ENCODE measurements at places on chromosomes 4 and X. TPM values are rescaled to one million over a fixed set of nuclear protein-coding genes. Genes with fewer than 3 reads are reported as not detected.

DNA sequence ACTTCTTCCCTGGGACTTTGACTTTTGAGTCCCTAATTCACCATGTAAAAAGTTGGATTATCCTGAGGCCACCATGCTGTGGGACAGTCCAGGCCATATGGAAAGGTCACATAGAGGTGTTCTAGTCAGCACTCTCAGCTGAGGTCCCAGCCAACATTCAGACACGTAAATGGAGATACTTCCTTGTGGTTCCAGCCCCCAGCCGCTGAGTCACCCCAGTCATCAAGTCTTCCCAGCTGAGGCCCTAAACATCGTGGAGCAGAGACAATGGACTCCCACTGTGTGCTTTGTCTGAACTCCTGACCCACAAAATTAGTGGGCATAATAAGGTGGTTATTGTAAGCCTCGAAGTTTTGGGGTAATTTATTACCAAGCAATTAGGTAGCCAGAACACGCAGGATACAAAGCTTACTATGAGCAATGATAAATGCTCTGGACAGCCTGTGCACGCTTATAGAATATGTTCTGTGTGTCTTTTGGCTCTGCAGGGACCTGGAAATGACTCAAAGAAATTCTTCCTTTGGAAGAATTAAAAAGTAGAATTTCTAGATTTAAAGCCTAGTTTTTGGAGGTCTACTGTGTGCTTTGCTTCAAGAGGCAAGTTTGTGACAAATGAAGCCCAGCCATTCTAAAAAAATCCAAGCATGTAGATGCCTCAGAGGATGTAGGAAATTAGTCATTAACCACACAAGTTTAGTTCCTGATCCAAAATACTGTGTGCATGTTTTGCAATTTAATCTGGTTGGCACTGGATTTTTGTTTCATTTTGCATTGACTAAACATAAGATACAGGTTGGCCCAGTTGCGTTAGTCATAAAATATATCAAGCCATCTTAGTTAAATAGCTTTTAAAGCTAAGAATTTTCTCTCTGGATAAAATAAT, 33.2 kb upstream of the SLC9A7 start:
- H3K36me3 ChIP-seq, result no peaks in the 10 kb centered on the region
- no peaks in the 10 kb centered on the region for H3K27me3 ChIP-seq
- DNase-seq, result no peak
- H3K4me1 ChIP-seq, result peaks cover 19% of the 10 kb centered on the region
- H3K4me3 ChIP-seq, result peak overlapping the region; percentile 65
- H3K27ac ChIP-seq, result peak overlapping the region; percentile 69

The DIPK2B gene
- polyA plus RNA-seq, result not detected

- peaks cover 14% of the 10 kb centered on the region for H3K4me1 ChIP-seq
- no peak overlapping the region for H3K27ac ChIP-seq
- no peaks in the 10 kb centered on the region for H3K36me3 ChIP-seq
- peaks cover 5% of the 10 kb centered on the region for H3K27me3 ChIP-seq
Measured at GRCh38 chrX:16136080-16136479, 12.7 kb downstream of the GRPR start.

GRCh38 chrX:80808881-80809411, 731 bp downstream of the BRWD3 start:
- H3K27ac ChIP-seq, result peak overlapping the region; percentile 97
- no peaks in the 10 kb centered on the region for H3K36me3 ChIP-seq
- DNase-seq, result peak; percentile 18
- H3K4me1 ChIP-seq, result peaks cover 8% of the 10 kb centered on the region
- no peaks in the 10 kb centered on the region for H3K27me3 ChIP-seq

GRCh38 chr4:73735231-73735630, 5.1 kb upstream of the CXCL8 start:
- H3K36me3 ChIP-seq, result no peaks in the 10 kb centered on the region
- no peaks in the 10 kb centered on the region for H3K4me1 ChIP-seq
- no peak overlapping the region for H3K4me3 ChIP-seq
- H3K27me3 ChIP-seq, result peaks cover 8% of the 10 kb centered on the region
- H3K27ac ChIP-seq, result no peak overlapping the region

The CCSER1 gene
- not detected for polyA plus RNA-seq

The SH3RF1 gene
- 0.80 TPM for polyA plus RNA-seq

DNA sequence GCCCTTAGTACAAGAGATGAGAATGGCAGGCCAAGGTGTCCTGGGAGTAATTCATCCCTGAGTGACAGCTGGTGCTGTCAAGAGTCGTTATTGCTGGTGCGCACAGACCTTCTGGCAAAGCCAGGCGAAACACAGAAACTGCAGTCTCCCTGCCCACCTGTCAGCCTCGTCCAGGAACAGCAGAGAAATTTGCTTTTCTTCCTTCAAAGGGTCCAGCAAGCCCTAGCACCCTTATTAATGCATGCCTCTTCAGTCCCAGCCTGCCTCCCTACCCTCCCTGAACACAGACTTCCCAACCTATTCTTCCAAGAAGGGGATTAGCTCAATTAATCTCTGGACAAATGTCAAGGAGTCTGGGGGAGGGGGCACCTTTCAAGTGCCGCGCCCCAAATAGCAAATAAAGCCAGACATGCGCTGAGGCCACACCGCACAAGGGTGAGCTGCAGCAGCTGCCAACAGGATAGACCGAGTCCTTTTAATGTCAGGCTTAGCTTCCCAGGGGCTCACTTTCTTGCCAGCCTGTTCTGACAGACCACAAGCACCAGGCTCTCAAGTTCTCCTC, 250.7 kb upstream of the RASGEF1B start:
- no peaks in the 10 kb centered on the region for H3K27me3 ChIP-seq
- H3K36me3 ChIP-seq, result no peaks in the 10 kb centered on the region
- H3K4me3 ChIP-seq, result no peak overlapping the region
- DNase-seq, result no peak

DNA sequence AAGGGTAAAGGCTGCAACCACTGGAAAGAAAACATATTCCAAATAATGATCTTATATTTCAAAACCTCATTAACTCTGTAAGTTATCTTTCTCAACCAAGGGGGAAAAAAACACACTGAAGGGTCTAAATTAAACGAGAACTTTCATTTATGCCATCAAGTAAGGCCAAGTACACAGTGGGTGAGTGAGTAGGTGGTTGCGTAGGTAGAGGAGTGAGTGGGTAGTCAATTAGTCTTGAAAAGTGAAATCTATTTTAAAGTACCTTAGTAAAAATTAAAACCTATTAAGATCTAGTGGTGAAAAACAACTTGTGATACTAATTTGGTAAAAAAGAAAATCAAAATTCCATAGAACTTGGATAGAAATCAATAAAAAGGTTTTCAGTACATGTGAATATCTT, 3.5 kb downstream of the CASK start:
- no peak for DNase-seq
- H3K27ac ChIP-seq, result no peak overlapping the region
- H3K27me3 ChIP-seq, result no peaks in the 10 kb centered on the region
- no peaks in the 10 kb centered on the region for H3K36me3 ChIP-seq
- H3K4me3 ChIP-seq, result no peak overlapping the region

The KLB gene
- polyA plus RNA-seq, result 0.10 TPM

- H3K27ac ChIP-seq, result no peak overlapping the region
- H3K4me1 ChIP-seq, result peaks cover 3% of the 10 kb centered on the region
- no peaks in the 10 kb centered on the region for H3K27me3 ChIP-seq
Measured at GRCh38 chr4:109046471-109047201, 255.8 kb downstream of the COL25A1 start.

The AFF2 gene
- not detected for polyA plus RNA-seq

DNA sequence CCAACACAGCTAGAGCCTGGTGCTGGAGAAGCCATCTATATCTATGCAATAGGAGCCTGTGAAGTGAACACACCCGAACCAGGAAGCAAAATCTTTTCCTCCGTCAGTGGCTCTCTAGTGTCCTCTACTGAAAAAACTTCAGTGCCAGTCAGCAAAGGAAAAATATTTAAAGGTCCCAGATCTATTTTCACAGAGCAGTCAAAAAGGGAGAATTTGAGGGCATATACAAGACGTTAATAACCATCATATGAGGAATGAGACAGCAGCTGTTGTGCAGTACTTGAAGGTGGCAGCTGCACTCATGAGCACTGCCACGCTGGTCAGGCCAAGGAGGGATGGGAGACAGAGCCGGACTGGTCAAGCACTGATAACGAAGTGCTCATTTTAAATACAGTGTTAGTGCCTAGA, 14.4 kb downstream of the MCUB start:
- H3K36me3 ChIP-seq, result peaks cover 17% of the 10 kb centered on the region
- DNase-seq, result no peak
- peak overlapping the region; percentile 7 for H3K4me3 ChIP-seq
- no peaks in the 10 kb centered on the region for H3K27me3 ChIP-seq

DNA sequence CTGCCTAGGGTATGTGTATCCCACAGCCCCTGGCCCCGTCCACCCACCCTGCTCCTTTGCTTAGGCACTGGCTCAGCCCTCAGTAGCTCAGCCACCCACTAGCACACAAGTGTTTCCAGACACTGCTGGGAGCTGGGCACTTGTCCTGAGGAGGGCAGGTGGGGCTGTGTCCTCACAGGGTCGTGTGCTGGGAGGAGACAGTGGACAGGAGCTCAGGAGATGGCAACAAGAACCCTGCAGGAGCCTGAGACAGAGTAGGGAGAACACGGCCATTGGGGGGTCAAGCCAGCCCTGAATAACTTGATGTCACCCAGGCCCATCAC, 5.5 kb upstream of the CPLX1 start:
- no peaks in the 10 kb centered on the region for H3K36me3 ChIP-seq
- DNase-seq, result no peak
- H3K27ac ChIP-seq, result peak overlapping the region; percentile 70
- H3K4me1 ChIP-seq, result peaks cover 10% of the 10 kb centered on the region
- H3K27me3 ChIP-seq, result peaks cover 9% of the 10 kb centered on the region
- H3K4me3 ChIP-seq, result no peak overlapping the region

DNA sequence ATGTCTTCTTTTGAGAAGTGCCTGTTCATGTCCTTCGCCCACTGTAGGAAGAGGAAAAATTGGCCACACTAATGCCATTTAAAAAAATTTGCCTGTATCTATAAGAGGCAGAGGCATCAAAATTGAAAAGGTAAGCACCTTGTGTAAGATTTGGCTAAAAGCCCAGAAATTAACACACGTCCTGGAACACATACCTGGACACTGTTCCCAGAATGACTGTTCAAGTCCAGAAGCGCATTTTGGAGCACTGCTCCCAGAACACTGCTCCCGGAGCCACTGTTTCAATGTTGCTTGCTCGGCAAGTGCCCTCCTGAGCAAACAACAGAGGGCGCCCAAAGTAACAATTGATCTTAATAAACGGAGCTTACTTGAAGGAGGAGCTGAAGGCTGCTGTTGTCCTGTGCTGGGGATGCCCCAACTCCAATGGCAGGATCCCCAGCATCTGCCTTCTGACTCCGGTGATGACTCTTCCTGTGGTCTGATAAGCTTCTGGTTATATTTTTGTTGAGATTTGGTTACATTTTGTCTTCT, 1958.6 kb downstream of the C4orf33 start:
- H3K36me3 ChIP-seq, result no peaks in the 10 kb centered on the region
- no peaks in the 10 kb centered on the region for H3K27me3 ChIP-seq
- H3K27ac ChIP-seq, result no peak overlapping the region
- DNase-seq, result no peak

GRCh38 chrX:103360092-103360491, 3.8 kb downstream of the TCEAL9 start:
- H3K36me3 ChIP-seq, result peaks cover 8% of the 10 kb centered on the region
- no peak overlapping the region for H3K27ac ChIP-seq
- H3K4me3 ChIP-seq, result no peak overlapping the region
- DNase-seq, result no peak
- peaks cover 19% of the 10 kb centered on the region for H3K4me1 ChIP-seq
- H3K27me3 ChIP-seq, result peaks cover 11% of the 10 kb centered on the region

DNA sequence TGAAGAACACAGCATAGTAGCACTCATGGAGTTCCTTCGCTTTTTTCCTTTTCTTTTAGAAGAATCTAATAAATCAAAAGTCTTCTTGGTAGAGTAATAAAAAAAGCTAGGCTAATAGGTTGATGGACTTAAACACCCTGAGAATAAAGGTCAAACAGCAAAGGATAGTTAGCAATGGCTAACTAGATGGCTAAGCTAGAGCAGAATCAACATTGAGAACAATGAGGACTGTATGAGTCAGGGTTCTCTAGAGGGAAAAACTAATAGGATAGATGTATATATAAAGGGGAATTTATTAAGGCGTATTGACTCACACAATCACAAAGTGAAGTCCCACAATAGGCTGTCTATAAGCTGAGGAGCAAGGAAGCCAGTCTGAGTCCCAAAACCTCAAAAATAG, 550.9 kb downstream of the GLUD2 start:
- H3K27ac ChIP-seq, result no peak overlapping the region
- no peak for DNase-seq
- H3K27me3 ChIP-seq, result no peaks in the 10 kb centered on the region
- no peaks in the 10 kb centered on the region for H3K4me1 ChIP-seq
- H3K36me3 ChIP-seq, result no peaks in the 10 kb centered on the region

The GUCY1B1 gene
- polyA plus RNA-seq, result 1.6 TPM

- H3K27ac ChIP-seq, result peak overlapping the region; percentile 61
- DNase-seq, result no peak
- H3K36me3 ChIP-seq, result peaks cover 7% of the 10 kb centered on the region
- H3K4me1 ChIP-seq, result peaks cover 32% of the 10 kb centered on the region
- no peaks in the 10 kb centered on the region for H3K27me3 ChIP-seq
Measured at GRCh38 chr4:2624782-2625530, 88.5 kb downstream of the FAM193A start.

The PGM2 gene
- 10.5 TPM for polyA plus RNA-seq

The MAGIX gene
- 0.35 TPM for polyA plus RNA-seq

GRCh38 chr4:109007976-109008375, 245.1 kb upstream of the ETNPPL start:
- H3K4me1 ChIP-seq, result no peaks in the 10 kb centered on the region
- H3K4me3 ChIP-seq, result no peak overlapping the region
- no peak for DNase-seq
- H3K36me3 ChIP-seq, result no peaks in the 10 kb centered on the region

The NRK gene
- not detected for polyA plus RNA-seq

The DDX53 gene
- polyA plus RNA-seq, result not detected

The CXXC4 gene
- not detected for polyA plus RNA-seq

- H3K27me3 ChIP-seq, result no peaks in the 10 kb centered on the region
- H3K36me3 ChIP-seq, result peaks cover 56% of the 10 kb centered on the region
- H3K4me3 ChIP-seq, result peak overlapping the region; percentile 42
- peaks cover 59% of the 10 kb centered on the region for H3K4me1 ChIP-seq
Measured at GRCh38 chr4:101818362-101818761, 27.8 kb downstream of the BANK1 start.

The PPARGC1A gene
- not detected for polyA plus RNA-seq
